ENCODE measurements at places on chromosomes 12 and 14. TPM values are rescaled to one million over a fixed set of nuclear protein-coding genes. Genes with fewer than 3 reads are reported as not detected.

DNA sequence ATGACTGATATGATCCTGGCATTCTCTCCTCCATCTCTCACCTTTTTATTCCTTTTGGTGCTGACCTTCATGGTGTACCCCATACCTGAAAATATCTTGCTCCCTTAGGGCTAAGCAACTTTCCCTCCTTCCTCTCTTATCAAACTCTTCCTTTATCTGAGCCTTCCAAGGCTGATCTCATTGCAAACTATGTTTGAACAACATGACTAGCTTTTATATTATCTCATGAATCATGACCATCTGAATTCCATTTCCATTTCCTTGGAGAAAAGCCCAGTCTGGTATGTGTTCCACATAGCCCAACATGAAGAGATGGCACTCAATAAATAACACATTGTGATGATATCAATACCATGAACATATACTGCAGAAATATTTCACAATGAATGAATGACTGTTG, 111.6 kb downstream of the TSPAN8 start:
- no peak for DNase-seq

DNA sequence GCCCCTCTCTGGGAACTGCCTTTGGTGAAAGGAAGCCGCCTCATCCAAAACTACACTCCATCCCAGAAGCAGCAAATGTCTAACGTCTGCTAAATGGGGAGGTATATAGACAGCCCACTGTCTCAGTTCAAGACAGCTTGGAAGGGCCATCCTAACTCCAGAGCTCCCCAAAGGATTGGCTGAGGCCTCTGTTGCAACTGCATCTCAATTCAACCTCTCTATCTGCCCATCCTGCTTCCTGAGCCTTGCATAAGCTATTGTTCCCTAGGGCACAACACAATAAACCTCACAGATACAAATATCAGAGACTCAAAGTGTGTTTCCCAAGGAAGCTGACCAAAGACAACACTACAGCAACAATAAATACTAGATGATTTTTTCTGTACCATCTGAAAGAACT, 495.2 kb upstream of the SOX5 start:
- no peak for DNase-seq

DNA sequence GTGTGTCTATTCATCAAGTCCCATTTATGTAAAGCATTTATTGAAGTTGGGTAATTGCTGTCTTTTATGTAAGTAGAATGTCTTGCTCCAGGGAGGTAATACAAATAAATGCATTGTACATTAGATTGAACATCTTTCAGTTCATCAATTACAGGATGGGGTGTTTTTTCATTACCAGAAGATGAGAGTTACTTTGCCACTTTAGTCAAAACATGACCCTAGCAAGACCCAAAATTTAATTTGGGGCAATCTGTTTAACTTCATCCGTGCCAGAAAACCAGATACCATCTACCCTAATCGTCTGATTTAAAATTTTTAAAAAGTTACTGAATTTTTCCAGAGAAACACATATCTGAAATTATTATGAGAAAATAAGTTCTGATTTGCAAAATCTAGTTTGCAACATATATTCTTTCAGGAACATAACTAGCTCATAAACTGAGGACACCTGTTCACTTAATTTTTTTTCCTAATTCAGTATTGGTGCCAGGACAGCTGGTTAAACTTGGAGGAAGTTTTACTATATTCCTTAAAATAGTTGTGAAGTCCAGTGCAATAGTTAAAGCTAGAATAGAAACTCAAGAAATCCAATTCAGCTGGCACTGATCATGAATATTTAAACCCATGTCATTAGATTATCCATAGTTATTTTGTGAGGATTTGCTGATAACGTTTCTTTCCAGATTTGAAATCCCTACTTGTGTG, 114.5 kb downstream of the SRGAP1 start:
- no peak for DNase-seq

GRCh38 chr12:6461401-6462233, 8.9 kb downstream of the VAMP1 start:
- no peak for DNase-seq

- DNase-seq, result no peak
Observed at GRCh38 chr14:52473557-52473956, 78.7 kb downstream of the TXNDC16 start.

DNA sequence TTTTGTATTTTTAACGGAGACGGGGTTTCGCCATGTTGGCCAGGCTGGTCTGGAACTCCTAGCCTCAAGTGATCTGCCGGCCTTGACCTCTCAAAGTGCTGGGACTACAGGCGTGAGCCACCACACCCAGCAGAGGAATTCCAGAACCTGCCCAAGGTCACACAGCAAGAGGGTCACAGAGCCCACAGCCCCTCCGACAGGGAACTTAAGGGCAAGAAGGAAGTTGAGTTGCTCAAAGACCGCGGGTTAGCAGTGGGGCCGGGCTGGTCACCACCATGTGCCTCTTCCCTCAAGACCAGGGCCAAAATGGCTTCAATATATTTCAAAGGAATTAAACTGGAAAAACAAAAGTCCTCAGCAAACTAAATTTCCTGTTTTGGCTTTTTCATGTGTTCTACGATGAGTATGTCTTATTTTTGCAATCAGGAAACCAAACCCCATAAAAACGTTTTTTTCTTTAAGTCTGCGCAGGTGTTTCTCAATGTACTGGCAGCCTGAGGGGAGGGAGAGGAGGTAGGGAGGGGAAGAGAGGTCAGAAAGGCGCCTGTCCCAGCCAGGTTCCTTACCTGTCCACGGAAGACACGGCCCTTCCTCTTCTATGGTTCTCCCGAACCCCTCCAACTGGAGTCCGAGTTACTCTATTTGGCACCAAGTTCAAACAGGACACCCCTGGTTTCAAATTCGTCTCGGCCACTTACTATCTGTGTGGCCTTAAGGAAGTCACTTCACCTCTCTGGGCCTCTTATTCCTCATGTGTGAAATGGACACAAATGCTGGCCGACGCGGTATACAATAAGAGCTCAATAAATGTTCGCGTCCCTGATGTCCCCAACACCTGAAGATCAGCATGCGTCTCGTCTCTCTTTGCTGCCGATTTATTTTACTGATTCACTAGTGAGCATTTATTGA, 778 bp downstream of the SLC8B1 start:
- DNase-seq, result no peak

DNA sequence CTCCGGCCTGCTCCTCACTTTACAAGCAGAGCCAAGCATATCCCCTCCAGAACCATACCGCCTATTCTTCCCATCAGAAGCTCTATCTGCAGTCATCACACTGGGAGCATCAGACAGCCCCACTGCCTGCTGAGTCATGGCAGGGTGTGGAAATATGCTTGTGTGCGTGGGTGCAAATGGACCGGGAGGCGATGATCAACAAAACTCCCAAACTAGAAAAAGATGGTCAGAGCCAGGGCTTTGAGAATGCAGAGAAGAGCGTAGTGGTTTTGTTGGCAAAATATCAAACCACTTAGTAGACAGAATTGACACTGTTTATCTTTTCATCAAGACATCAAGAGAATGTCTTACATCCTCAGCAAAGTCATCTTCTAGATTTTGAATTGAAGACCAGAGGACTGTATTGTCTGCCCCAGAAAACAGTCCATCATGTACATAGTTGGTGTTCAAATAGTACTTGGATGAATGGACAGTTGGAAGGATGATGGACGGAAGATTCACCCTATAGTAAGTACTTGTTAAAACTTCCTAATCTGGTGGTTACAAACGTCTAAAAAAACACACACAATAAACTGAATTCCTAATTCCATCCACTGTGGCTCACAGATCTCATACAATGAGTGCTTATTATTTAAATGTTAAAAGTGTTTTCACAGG, 54.9 kb downstream of the VWF start:
- DNase-seq, result no peak

GRCh38 chr12:57590479-57590863, 521 bp upstream of the PIP4K2C start:
- no peak for DNase-seq

DNA sequence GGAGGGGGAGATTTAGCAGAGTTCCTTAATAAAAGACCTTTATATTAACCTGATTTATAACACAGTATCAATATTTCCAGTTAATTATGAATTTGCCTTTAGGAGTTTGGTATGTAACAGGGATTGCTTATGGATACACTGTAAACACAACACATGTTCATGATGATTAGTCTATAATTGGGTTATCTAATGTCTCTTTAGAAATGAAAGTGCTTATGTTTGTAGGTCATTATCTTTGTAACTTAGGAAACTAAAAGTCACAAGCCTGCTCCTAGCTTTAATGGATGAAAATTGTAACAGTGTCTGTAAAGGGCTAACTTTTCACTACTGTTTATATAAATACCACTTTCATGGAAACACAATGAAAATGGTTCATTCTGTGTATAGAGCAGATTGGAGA, 9.4 kb downstream of the PDE3A start:
- DNase-seq, result no peak

DNA sequence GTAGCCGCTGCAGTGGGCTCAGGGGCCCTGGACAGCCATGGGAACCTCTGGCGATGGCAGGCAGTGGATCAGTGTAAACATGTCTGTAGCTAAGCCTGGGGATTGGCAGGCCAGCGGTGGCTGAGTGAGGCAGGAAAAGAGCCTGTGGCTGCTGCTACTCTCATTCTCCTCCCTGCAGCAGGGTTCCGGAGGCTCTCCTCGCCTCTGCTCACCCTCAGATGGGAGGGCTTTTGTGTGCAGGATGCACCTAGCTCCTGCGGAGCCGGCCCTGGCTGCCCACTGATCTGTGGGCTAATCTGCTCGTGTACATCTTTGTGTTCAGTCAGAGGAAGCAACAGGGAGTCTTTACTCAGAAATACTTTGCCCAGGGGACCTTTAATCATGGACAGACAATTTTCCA, 59.5 kb downstream of the GALNT8 start:
- no peak for DNase-seq

DNA sequence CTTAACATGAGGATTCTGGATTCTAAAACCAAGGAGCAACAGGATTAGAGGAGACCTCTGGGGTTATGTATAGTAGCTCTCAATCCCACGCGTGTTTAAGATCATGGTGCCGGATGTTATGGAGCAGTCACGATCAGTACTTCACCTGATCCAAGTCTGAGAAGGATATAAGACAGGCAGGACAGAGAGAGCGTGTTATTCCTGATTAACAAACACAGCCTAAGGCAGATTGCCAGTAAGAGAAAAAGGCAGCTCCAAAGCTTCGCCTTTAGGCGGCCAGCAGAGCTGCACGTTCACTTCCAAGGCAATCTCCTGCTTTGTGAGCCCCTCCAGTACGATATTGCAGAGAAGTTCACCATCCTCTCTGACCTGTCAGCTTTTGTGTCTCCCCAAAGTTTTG, 5.5 kb downstream of the SETD3 start:
- DNase-seq, result no peak

DNA sequence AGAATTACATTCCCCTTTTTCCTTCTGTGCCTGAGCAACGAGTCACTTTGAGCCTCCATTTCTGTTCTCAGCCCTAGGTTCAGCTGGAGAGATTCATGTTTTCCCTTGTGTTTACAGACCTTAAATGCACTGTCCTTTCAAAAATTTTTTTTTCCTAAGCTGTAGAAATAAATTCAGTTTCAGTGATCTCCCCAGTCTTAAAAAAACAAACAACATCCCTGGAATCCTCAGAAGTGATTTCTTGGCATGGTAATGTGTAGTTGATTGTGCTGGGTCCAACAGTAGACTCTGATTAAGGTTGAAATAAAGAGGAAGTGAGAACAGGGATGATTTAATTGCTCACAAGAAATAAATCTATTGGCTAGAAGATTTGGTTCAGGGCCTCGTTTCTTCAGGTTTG, 89.3 kb downstream of the NTN4 start:
- DNase-seq, result no peak

- no peak for DNase-seq
Observed at GRCh38 chr14:58639842-58640484, 2.2 kb downstream of the DACT1 start.

DNA sequence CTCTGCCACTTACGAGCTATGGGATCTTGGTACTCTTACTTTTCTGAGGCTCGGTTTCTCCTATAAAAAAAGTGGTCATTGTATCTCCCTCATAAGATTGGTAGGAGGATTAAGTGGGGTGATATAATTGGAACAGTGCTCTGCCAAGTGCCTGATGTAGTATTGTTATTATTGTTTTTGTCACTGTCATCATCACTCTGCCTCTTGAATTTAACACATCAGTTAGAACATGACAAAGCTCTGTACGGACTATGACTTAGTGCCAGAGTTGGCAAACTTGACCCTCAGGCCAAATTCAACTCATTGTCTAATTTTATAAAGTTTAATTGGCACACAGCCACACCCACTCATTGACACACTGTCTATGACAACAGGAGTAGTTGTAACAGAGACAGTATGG, 229.0 kb upstream of the NOS1 start:
- no peak for DNase-seq

DNA sequence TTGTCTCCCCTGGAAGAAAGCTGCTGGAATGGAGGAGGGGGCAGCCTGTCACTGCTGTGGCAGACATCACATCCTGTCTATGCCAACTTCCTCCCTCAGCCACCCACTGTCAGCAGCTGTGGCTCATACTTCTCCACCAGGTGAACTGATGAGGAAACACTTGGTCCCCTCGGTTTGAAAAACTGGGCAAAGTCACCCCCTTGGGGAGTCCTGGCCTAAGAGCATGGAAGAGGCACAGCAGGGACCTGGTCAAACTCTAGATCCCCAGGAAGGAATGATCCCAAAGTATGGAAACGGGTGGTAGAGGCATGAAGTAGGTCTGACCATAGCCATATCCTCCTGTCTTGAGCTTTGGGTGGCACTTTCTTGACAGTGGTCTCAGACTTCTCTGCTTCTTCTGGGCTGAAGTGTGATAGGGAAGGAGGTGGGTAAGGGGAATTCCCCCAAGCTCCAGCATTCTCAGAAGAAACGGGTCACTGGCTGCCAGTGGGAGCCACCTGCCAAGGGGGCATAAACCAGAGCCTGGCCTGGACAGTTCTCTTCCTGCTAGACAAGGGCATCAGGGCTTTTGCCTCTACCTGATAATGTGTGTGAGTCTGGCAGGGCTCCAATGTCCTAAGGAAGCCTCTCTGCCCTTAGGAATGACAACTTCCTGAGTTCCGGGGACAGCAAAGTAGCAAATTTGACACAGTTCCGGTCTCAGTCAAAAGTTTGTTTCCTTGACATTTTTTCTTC, 36.0 kb downstream of the FMNL3 start:
- no peak for DNase-seq

- no peak for DNase-seq
Observed at GRCh38 chr14:22448035-22448904, 140.8 kb downstream of the DAD1 start.

DNA sequence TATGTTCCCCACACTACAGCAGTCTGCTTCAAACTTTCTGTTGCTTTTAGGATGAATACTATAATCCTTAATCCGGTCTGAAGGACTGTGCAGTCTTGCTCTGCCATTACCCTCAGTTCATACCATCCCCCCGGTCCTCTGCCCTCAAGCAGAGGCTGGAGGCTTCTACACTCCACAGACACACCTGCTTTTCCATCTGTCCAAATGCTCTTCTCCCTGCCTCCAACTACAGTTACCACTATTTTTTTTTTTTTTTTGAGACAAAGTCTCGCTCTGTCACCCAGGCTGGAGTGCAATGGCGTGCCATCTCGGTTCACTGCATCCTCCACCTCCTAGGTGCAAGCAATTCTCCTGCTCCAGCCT, 19.3 kb upstream of the KCNH3 start:
- no peak for DNase-seq

TAS2R9 gene
- total RNA-seq, result not detected

PPP4R4 gene
- total RNA-seq, result 9.6 TPM

SPIC gene
- total RNA-seq, result not detected

PLXNC1 gene
- total RNA-seq, result 1.3 TPM

NR4A1 gene
- 18.7 TPM for total RNA-seq

PKP2 gene
- total RNA-seq, result 44.2 TPM

Measured in H1 (cell line).